Right hindlimb (tissue), 1 donor: ENCODE measurements at places on chromosomes 7 and 10.

DNA sequence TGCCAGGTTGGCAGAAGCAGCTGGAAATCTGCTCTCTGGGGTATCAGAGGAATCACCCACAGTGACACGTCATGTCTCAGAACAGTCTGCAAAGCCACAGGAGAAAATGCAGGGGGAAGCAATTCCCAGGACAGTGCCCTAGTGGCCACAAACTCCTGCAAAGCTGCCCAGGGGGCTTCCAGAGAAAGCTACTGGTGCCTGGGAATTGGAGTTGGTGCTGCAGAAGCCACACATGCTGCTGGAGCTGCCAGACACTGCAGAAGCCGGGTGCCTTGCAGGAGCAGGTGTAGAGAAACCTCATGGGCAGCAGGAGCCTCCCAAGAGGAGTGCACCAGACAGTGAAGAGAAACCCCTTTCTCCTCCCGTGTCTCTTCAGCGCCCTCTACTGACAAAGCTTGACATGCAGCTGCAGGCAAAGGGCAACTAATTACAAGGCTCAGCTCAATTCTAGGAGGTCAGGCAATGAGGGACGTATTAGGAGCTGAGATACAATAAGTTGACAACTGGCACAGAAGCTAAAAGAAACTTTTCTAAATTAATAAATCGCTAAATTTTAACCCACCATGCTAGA, 30.2 kb upstream of the NUB1 start:
- no peak for DNase-seq

- DNase-seq, result no peak
Observed at GRCh38 chr10:33196710-33197491, 137.6 kb downstream of the NRP1 start.

DNA sequence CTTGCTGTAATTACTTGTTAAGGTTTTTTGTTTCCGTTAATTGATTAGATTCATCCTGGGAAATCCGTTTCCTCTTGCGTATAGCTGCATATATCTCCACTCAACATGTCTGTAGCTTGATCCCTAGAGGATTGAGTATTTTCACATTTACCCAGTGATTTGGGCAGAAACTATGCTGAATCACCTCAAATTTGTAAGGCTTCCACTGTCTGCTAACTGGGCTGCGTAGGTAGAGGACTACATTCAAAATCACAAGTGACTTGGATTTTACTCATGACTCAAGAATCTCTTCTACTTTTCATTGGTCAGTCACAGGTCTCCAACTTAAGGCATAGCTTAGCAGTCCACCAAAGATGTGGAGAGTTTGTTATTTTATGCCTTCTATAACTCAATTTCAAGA, 141.8 kb downstream of the POLR1F start:
- no peak for DNase-seq

DNA sequence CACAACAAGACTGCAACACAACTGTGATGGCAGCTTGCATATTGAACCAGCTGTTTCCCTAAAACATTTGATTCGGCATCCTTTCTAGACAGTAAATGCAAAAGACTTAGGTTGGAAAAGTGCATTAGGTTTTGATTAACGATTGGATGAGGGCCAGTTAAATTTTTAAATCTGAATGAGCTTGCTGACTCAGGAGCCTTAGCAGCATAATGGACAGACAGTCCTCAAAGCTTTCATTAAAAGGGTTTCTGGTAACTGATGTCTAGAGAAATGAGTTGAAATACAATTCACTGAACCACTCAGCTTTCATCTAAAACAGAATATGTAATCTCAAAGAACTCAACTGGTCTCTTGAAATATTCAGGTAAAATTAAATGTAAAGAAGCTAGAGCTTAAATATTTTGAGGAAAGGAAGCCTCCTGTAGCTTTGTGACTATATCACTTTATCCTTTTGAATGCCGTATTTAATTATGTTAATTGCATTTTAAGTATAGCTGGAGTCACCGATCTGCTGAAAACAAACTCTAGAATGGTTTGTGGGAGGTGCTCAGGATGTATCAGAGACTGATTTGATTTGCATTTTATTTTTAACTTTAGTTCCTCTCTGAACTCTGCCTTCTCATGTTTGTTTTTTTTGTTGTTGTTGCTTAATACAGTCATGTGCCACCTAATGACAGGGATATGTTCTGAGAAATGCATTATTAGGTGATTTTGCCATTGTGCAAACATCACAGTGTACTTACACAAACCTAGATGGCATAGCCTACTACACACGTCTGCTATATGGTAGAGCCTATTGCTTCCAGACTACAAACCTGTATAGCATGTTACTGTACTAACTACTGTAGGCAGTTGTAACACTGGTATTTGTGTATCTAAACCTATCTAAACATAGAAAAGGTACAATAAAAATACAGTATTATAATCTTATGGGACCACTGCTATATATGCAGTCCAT, 29.2 kb upstream of the ATRNL1 start:
- no peak for DNase-seq

- no peak for DNase-seq
Observed at GRCh38 chr7:26538689-26539088, 247.0 kb downstream of the SNX10 start.

- no peak for DNase-seq
Observed at GRCh38 chr7:152594801-152595200, 81.1 kb downstream of the XRCC2 start.

GRCh38 chr10:26222563-26222962, 6.0 kb downstream of the GAD2 start:
- no peak for DNase-seq

GRCh38 chr10:86359111-86359510, 7.5 kb downstream of the GRID1 start:
- no peak for DNase-seq

GRCh38 chr10:44902941-44903545, 8.1 kb upstream of the TMEM72 start:
- peak; percentile 36 for DNase-seq

GRCh38 chr10:13571541-13571940, 15.2 kb upstream of the PRPF18 start:
- DNase-seq, result no peak

DNA sequence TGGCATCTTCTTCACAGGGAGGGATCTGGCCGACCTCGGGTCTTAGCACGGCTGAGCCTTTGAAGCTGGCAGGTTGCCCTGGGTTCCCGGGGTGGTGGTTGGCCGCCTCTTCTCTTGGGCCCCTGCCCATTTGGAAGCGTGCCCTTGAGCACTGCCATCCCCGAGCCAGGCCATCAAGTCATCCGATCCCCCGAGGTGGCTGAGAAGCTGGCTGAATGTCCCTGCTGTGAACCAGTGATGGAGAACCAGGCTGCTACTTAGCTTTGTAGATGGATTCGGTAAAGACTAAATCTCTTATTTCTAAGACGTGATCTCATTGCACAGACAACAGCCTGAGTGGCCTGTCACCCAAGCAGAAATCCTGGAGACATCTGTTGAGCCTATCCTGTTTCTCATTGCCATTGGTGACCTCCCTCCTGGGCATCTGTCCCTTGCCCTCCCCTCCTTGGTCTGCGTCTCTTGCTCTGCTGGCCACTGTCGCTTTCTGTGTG, 74.3 kb downstream of the GRK5 start:
- DNase-seq, result peak; percentile 75

DNA sequence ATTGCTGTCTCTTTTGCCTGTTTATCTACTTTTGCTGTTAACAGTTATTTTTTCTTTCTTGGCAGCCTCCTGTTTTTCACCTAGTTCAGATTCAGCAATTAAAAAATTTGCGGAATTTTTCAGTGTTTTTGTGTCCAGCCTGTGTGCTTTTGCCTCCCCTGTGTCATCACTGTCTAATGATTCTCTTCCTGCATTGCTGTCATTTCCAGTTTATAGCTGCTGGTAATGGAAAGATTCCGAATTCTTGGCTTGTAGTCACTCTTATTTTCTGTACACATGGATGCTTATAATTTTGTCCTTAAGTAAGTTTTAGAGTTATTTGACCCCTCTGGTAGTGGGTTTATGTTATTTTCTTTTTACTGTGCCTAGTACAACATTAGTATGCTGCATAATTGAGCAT, 25.1 kb downstream of the GLRX3 start:
- DNase-seq, result no peak

GRCh38 chr10:8453587-8453986, 399.1 kb downstream of the GATA3 start:
- peak; percentile 42 for DNase-seq

DNA sequence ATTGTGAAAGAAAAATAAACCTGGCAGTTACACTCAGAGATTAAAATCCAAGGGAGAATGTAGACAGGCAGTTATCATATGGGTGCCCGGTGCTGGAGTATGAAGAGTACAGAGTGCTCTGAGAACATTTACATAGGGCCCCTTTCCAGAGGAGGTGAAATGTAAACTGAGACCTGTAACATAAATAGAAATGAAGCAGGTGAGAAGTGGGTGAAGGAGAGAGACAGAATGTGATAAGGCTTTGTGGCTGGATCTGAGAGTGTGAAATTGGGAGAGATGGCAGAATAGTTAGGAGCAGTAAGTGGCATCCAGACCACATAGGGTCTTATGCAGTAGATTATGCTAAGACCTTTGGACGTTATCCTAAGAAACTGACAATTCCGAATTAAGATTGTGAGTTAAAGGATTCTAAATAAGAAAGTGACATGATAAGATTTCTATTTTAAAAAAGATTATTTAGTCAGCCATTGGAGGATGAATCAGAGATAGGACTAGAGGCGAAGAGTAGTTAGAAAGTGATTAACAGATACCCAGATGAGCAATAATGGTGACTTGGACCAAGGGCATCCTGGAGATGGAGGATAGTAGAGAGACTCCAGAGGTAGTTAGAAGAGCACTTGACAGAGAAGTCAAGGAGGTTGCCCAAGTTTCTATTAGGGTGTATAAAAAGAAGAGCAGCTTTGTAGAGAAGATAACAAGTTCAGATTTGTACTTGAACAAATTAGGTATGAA, 36.7 kb downstream of the DNAH11 start:
- DNase-seq, result no peak

DNA sequence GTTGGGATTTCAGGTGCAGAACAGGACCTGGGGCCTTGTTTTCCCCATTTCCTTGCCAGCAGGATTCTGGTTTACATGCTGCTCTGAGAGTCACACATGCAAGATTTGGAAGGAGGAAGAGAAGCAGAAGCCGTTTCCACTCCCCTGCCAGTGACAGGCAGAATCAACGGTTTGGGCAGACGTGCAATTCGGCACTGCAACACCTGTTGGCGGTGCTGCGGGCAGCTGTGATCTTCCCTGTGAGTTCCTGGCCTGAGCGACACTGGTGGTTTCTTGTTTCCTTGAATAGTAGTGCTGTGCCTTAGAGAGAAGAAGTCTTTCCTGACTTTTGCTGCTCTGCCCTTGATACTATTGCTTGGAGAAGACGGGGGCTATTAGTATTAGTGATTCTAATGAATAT, 1126.2 kb downstream of the TYW1 start:
- peak; percentile 22 for DNase-seq

DNA sequence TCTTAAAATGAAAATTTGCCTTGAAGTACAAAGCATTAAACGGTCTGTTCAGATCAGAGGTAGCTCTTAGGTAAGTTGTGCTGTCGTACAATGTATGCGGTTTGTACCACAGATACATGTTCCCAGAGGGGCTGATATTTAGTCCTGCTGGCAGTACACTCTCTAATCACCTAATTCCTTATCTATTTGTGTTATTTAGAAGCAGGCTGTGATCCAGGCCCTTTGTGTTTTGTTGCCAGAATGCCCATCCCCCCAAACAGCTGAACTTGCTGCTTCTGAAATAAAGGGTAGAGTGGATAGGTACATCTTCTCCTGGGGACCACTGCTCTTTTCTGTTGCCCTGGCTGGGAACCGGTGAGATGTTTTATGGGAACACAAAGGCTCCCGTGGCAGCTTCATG, 84.5 kb downstream of the SND1 start:
- no peak for DNase-seq

- DNase-seq, result no peak
Observed at GRCh38 chr7:51318886-51319579, 2.4 kb upstream of the COBL start.

GRCh38 chr7:47143339-47143738, 438.6 kb downstream of the TNS3 start:
- DNase-seq, result no peak

DNA sequence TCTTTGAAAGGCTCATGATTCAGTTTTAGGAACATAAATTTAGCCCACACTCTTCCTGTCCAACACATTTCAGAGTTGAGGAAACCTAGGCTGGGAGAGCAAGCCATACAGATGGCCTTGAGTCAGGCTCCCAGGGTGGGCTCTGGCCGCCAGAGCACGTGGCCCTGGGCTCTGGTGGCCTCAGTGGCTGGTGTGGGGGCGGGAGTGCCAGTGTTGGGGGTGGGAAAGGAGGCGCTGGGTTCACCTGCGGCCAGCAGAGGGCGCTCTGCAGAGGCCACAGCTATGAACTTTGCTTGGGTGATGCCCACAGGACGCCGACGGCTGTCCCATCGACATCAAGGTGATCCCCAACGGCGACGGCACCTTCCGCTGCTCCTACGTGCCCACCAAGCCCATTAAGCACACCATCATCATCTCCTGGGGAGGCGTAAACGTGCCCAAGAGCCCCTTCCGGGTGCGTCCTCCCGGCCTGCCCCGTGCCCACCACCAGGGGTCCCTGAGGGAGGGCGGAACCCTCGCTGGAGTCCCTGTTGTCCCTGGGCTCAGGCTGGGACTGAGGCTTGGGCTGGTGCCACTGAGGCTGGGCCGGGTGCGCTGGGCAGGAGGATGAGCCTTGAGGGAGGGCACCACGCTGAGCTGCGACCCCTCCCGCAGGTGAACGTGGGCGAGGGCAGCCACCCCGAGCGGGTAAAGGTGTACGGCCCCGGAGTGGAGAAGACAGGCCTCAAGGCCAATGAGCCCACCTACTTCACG, 11.9 kb downstream of the FLNC start:
- DNase-seq, result no peak

DNA sequence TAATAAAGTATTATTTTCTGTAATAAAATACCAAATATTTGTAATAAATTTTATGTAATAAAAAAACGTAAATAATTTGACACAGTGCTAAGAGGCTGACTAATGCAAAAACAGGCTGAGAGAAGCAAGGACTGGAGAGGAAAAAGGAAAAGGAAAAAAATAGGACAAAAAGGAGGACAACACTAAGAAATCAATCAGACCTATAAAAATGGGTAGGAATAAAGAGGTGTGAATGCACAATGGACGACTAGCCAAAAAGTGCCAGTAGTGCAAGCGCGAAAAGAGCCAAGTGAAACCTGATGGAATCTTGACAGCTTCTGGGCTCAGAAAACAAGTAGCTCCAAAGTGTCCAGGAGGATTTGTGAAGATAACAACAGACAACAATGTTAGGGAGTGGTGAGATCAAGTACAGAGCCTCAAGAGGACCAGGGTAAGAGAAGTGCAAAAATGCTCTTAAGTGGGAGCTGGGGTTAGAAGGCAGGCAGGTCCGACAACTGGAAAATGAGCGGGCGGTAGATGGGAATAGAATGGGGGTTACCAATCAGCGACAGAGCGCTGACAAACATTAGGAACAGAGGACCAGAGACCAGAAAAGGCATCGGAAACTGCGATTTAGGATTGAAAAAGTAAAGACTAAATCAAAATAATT, 1.2 kb downstream of the BRAF start:
- DNase-seq, result peak; percentile 29

GRCh38 chr10:50498465-50498864, 125.3 kb downstream of the SGMS1 start:
- no peak for DNase-seq
